ENCODE measurements at places on chromosomes 6 and 20.
A peak's percentile ranks its signal among the peaks of the same experiment; 100 is the strongest.

GRCh38 chr6:56849896-56850295, 105.0 kb upstream of the BEND6 start:
- DNase-seq: peak; percentile 87

- DNase-seq: no peak
Observed at GRCh38 chr20:24619212-24619611, 149.8 kb downstream of the SYNDIG1 start.

GRCh38 chr6:81553216-81553615, 199.3 kb downstream of the TENT5A start:
- DNase-seq: peak; percentile 40

GRCh38 chr20:22781869-22782268, 197.5 kb upstream of the FOXA2 start:
- DNase-seq: no peak

GRCh38 chr6:41781366-41781730, 766 bp downstream of the PRICKLE4 start:
- no peak for DNase-seq

DNA sequence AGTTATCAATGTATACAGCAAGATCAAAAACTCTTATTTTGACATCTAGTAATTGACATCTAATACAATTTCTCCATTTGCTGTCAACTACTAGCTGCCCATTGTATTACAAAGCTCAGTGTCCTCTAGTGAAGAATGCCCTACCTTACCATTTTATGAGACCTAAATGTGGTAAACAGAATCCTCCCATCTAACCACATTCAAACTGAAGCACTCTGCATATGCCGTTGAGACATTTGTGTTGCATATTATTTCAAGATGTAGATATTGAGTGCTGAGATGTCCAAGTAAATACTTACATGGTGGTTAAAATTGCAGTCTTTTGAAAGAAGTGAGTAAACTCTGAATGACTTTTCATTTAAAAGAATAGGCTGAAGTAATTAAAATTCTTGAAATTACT, 597 bp upstream of the GLYATL3 start:
- no peak for DNase-seq

DNA sequence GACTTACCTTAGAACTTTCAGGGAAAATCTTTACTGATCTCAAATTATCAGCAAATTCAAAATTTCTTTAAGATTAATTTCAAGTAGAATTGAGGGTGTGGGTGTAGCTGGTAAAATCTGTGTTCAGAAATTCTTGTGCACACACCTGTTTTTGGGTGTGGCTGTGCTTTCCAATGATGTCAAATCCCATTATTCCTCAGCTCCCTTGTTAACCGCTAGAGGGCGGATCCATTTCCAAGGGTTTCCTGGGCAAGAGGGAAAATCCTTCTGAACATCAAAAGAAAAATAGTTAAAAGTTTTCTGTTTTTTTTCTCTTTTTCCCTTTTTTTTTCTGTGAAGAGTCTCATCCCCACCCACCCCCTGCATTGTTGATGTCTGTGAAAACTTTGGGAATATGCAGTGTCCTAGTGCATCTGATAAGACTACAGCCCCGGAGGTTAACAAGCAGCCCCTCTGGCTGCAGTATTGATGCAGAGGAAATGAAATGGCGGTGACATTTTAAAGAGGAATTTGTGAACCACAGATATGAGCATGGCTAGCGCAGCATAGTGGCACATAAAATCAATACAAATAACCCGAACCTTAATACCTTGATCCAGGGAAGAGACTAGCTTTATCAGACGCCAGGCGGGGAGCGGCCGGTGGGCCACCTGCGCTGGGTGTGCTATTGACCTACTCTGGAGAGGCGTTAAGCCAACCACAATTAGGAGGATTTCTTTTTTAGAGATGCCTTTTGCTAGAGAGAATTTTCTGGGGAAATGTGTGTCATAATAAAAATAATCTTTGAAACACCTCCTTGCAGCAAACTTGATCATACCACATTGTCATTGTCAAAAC, 130.9 kb downstream of the FOXA2 start:
- DNase-seq: no peak

- peak; percentile 90 for DNase-seq
Observed at GRCh38 chr20:9409981-9410380, 104.4 kb upstream of the LAMP5 start.

DNA sequence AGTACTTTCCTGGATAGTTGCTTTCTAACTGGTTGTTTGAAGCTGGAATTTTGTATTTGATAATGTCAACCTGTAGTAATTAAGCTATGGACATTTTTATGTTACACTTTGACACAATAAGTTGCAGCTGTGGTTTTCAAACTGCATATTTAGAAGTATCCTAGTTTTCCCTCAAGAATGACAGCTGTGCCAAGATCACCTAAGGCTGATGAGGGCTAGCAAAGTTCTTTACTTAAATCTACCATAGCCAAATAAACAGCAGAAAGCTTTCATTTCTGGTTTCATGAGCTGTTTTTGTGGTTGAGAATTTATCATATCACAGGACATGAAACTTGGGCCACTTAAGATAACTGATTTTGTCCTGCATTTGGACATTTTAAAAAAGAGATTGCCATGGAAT, 30.6 kb downstream of the FAM229B start:
- DNase-seq: no peak

GRCh38 chr6:149823013-149823412, 41.1 kb downstream of the LRP11 start:
- DNase-seq: no peak

DNA sequence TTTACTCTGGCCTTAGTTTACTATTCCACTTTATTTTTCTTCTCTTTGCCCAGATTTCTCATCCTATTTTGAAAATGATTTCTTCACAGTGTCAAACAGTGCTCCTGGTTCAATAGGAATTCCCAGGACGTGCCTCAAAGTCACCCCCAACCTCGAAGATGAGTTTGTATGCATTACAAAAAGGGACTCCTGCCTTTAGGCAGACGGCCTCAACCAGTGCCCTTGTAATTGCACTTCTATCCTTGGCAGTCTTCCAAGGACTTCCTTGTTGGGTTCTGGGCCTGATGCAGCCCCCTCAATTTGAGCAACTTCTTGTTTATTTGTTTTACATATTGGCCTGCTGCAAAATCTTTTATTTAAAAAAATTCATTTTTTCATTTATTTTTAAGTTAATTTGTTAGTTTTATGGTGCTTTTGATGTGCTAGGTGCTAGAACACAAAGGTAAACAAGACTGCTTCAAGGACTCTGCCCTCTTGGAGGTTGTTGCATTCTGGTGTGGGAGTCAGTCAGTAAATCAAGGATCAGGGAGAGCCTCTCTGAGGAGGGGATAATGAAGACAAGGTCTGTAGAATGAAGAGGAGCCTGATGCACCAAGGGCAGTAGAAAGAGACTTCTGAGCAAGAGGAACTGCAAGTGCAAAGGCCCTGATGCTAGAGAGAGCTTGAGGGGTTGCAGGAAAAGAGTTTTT, 181.5 kb upstream of the LAMP5 start:
- DNase-seq: no peak

DNA sequence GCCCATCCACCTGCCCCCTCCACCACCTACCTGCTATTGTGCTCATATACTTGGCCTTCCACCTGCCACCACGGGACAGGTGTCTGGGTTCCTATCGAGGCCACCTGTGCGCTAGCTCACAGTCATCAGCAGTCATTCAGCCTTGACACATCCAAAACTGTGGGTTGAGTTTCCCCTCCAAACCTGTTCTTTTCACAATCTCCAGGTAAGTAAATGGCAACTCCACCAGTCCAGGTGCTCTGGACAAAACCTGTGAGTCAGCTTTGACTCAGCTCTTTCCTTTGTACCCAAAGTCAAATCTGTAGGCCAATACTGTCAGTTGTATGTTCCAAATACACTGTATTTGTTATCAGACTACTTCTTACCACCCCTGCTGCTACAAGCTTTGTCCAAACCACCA, 52.6 kb downstream of the SPTLC3 start:
- DNase-seq: no peak

- DNase-seq: peak; percentile 43
Observed at GRCh38 chr20:51258582-51259165, 235.8 kb upstream of the KCNG1 start.

GRCh38 chr6:107634324-107635056, 144.6 kb downstream of the SOBP start:
- DNase-seq: no peak

DNA sequence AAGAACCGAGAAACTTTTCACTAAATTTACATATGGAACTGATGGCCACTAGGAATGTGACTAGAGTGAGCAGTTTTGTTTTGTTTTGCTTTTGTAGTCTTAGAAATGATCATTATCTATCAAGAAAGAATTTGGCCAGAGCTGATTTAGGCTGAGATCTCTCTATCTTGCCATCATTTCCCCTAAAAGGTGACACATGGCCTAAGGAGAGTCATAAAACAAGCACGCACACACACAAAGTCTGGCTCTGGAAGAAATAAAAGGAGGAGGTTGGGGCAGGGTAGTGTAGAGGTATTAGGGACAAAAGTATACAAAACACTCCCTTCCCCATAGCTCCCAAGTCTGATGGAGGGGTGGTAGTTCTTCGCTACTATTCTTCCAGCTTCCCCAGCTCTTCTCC, 56.4 kb downstream of the RIPOR2 start:
- DNase-seq: peak; percentile 92

DNA sequence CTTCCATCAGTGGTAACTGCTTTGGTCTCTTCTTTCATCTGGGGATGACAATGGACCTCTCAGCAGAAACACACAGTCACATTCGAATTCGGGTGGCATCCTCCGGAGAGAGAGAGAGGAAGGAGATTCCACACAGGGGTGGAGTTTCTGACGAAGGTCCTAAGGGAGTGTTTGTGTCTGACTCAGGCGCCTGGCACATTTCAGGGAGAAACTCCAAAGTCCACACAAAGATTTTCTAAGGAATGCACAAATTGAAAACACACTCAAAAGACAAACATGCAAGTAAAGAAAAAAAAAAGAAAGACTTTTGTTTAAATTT, 6.1 kb downstream of the EDN1 start:
- peak; percentile 95 for DNase-seq

GRCh38 chr6:24919056-24919892, 16.5 kb downstream of the RIPOR2 start:
- DNase-seq: no peak

GRCh38 chr20:45229264-45230056, 8.3 kb downstream of the SEMG2 start:
- DNase-seq: peak; percentile 10

GRCh38 chr20:47949230-47949629, 163.9 kb upstream of the SULF2 start:
- DNase-seq: no peak

GRCh38 chr20:18034039-18034438, 23.7 kb downstream of the OVOL2 start:
- DNase-seq: no peak

DNA sequence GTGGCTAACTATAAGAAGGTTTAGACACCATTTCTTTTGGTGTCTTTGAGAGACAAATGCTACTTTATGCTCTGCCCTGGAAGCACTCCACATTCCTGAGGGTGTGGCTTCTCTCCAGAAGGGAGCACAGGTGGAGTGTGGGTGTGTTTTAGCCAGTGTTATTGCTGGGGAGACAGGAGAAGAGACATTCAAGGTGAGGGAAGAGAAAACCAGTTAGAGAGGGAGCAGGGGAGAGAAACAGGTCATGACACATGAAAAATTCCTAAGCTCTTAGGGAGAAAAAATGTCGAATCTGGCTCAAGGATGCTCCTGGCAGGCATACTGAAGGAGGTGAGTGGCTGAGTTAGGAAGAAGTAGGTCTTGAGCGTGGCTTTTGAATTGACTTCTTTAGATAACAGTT, 292.8 kb downstream of the CLIC5 start:
- DNase-seq: no peak

DNA sequence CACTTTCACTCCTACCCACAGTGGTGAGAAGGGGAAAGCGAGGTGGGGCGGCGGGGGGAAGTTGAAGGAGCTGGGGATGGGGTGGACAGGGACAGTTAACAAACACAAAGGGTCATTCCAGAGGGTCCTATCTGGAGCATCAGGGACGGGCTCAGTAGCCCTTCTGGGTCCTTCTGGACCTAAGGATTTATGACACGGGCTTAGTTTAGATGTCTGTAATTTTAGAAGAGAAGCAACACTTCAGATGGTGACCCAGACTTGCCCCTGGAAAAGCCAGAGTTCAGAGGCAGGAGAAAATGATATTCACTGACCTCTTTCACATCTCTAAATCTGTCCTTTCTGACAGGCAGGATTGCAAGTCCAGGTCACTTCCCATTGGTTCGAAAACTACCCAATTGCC, 36.3 kb downstream of the PDE10A start:
- no peak for DNase-seq
